ENCODE measurements at places on chromosomes 16 and 17.
A peak's percentile ranks its signal among the peaks of the same experiment; 100 is the strongest.

DNA sequence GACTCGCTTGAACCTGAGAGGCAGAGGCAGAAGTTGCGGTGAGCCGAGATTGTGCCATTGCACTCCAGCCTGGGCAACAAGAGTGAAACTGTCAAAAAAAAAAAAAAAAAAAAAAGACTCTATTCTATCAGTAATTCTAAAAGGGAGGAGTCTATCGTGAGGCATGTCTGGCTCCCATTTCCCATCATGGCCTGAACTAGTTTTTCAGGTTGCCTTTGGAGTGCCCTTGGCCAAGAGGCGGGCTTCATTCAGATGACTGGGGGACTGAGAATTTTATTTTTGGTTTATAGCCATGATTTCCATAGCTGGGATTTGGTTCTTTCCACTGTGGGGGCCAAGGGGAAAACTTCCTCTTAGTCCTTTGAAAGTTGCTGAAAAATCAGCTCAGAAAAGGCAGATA lies 3.5 kb upstream of the SNX29 start:
- DNase-seq = no peak

DNA sequence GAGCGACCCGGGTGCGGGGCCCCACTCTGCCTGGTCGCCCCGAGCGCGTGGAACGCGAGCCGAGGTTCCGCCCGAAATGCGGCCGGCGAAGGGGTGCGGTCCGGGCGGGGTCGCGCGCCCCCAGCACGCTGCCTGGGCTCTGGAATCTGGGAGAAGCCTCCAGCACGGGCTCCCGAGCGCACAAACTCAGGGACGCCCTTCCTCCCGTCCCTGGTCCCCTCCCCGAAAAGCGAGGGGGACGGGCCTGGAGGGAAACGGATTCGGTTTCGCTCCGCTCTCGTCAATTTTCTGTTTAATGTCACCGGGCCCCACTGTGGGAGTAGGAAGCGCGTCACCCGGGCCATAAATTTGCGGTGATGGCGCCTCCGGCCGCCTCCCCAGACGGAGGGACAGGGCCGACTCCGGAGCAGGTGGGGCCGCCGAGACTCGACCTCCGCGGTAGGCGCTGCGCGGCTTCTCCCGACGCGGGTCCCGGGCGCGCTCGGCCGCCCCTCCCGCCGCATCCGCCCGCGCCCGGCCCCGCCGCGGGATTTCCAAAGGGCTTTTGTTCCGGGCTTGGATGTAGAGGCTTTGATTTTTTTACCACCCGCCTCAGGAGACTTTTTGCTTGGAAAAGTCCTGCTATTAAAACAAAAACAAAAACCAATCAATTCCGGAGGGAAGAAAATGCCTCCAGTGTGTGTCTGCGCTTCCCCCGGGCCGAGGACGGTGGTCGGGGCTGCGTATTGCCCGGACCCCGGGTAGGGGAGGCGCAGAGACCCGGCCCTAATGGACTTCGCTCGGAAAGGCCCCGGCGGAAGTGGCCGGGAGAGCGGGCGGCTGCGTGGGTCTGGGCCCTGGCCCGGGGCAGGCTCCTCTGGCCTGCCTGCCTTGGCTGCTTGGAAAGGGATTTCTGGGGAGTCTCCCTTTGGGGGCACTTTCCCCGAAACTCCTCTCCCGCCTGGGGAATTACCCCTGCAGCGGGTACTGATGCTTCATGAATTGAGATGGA lies 7.9 kb upstream of the BAHCC1 start:
- peak; percentile 71 for DNase-seq

GRCh38 chr16:89026121-89026612 lies 49.2 kb upstream of the CBFA2T3 start:
- DNase-seq = peak; percentile 81

GRCh38 chr16:55944377-55944802 lies 69.2 kb upstream of the CES5A start:
- DNase-seq = peak; percentile 62

- peak; percentile 52 for DNase-seq
Observed at GRCh38 chr16:69311533-69312387, 610 bp downstream of the VPS4A start.

GRCh38 chr17:28527181-28527681 lies 21.1 kb downstream of the FOXN1 start:
- no peak for DNase-seq

DNA sequence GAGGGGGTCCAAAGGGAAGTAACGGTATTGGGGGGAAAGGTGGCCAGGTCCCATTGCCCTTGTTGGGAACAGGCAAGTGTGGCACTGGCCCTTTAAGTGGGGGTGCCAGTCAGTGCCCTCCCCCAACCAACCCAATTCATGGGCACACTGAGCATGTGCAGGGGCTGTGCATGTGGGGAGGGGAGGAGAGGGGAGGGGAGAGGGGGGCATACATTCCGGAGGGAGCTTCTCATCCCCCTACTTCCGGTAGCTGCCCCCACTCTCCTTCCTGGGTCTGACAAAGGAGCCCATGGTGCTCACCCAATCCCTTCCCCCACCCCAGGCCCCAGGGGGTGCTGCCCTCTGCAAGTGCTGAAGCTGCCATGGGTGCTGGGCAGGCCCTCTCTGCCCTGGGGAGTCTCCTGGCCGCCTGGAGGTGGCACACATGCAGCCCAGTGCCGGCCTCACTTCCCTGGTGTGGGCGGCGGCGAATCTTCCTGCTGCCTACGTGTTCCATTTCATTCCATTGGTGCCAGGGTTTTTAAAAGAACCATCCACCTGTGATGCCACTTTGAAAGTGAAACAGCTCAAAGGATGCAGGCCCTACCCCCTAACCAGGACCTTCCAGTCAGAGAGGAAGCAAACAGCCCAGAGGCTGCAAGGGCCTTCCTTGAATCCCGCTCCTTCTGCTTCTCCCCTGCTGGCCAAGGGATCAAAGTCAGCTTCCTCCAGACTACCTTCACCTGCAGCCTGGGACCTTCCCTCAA lies 11.0 kb downstream of the HEXIM2 start:
- peak; percentile 68 for DNase-seq

GRCh38 chr16:74591876-74592650 lies 14.9 kb downstream of the GLG1 start:
- DNase-seq = no peak

GRCh38 chr17:47280072-47280811 lies 26.6 kb downstream of the ITGB3 start:
- DNase-seq = no peak

DNA sequence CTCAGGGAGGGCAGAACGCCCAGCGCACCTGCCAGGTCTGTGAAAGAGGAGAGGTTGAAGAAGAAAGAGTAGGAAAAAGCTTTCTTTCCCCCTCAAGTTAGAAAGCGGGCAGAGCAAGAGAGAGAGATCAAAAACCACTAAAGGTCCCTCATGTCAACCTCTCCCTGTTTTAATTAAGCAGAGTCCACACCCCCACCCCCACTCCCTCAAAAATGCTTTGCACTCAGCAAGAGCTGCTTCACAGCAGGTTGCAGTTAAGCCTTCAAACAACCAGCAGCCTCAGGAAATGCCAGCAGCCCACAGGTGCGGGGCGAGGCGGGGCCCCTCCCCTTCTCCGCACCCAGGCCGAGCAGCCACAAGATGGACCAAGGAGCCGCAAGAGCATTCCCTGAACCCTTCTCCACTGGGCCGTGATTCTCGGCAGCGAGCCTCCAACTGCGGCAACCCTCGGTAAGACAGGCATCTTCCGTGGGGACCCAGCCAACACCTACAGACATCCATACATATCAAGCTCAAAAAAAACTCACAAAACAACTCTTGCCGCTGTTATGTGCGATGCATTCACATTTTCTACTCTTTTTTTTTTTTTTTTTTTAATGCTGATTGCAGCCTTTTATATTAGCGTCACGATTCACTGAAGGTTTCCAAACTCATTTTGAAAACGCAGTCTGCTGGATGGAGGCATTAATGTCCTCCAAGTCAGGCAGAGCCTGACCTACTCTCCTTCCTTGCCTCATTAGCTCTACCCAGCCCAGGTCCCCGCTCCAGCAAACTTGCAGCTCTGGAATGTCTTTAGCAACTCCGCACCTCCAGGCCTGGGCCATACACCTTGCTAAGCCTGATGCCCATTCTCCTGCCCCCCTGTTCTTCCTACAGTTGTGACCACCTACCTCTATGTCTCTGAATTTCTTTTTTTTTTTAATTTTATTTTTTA lies 66.1 kb downstream of the AXIN2 start:
- DNase-seq = peak; percentile 29

DNA sequence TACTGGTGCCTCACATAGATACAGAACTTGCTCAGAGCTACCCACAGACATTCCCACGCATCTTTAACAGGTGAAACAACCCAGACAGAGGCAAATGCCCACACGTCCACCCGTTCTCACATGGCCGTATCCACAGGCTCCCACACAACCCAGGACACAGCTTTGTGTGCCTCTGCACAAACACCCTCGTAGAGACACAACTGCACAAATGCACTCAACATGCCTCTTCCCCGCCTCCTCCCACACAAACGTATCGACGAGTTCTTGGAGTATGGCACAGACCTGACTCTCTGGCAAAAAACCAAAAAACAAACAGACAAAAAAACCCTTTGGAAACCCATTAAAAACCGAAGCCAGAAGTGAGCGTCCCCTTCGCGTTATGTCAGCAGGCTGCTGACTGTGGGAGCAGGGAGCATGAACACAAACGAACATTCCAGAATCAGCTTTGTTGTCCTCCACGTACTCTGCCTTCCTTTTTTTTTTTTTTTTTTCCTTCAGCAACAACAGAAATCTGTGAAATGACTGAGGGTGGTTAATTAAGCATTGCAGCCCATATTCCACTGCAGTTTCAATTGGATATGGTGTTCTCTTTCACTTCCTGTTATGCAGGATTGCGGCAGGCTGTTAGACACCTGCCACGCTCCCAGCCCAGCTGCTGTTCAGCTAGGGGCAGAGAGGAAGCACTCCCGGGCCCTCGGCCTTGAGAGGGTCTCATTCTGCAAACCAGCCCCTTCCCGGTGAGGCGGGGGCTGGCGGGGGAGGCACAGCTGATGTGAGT lies 313.7 kb downstream of the MAF start:
- DNase-seq = peak; percentile 69

- DNase-seq = no peak
Observed at GRCh38 chr16:2090481-2090776, 42.6 kb downstream of the TSC2 start.

DNA sequence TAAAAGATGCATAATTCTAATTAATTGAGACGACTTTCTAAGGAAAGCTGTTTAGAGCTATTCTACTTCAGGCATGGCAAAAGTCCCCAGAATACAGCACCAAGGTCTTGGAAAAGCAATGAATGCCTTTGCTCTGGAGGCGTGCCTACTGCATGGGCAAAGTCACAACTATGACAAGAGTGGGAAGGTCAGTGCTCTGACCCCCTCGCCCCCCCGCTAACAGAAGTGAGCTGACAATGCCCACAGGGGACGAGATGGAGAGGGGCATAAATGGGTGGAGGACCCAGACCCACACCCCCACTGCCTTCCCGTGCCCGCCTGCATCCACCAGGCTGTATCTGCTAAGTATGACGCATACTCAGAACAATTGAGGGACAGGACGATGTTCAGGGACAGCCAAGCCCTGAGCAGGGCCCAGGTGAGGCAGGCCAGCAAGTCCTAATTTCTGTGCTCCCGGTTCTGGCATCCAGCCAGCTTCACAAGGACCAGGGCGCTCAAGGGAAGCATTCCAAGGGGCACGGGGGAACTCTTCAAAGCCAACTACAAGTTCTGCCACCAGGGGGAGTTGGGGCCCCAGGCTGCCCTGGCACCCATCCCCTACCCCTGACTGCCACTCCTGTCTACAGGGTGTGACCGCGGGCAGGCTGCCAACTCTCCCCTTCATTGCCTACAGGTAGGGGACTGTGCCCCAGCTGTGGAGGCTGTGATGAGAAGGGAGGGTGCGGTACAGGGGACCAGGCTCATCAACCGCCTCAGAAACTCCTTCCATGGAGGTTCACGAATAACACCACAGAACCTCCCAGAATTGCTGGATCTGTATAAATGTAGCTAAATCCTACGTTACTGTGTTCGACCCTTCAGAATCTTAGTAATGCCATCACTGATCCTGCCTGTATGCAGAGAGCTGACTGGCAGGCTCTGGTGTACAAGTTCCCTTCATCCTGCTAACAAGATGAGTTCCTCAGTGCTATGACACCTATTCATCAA lies 20.8 kb downstream of the NPRL3 start:
- DNase-seq = peak; percentile 63

- DNase-seq = peak; percentile 82
Observed at GRCh38 chr17:77494664-77495435, 354.1 kb downstream of the SEC14L1 start.

DNA sequence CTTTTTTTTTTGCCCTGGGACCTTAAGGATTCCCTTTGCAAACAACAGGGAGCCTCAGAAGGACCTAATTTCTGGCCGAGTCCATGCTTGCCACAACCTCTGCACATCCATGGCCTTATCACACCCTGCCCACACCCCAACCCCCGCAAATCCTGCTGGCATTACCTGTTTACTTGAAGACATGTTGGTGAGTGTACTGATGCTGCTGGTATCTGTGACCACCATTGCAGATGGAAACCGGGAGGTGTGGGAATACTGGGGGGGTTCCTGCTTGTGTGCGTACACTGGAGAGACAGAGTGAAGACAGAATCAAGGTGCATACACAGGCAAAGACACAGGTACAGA lies 46.0 kb downstream of the HNF1B start:
- peak; percentile 14 for DNase-seq

DNA sequence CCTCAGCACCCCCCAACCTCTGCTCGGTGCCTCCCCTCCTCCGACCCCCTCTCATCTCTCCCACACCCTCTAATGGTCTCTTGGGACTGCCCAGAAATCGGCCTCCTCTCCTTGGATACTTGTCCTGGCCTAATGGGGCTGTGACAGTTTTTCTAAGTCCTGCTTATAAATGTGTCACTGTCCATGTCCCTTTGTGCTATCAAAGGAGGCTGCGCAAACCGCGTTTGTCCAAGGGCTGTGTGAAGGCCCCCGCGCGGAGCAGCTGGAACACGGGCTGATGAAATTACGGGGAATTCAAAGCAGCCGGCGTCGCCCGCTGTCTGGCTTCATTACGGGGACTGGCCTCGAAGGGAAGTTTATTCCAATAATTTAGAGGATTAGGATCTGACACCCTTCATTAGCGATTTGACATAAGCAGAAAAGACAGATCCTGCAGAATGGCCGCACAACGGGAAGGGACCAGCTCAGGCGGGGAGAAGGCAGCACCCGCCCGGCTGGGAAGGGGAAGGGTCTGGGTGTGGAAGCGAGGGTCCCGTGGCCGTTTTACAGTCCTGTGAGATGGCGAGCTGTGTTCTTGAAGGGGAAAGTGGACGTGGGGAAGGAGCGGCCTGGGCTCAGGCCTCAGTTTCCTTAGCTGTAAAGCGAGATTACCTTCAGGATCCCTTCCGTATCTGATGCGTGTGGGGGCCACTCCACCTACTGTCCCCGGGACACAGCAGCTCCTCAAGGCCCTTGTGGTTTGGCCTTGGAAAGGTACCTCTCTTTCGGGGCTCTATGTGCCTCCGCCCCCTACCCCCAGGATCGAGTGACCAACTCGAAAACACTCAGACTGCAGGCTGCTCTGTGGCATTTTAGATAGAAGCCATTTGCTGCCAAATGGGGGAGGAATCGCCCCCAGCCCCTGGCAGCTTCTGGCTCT lies 1.6 kb upstream of the WFIKKN2 start:
- no peak for DNase-seq

DNA sequence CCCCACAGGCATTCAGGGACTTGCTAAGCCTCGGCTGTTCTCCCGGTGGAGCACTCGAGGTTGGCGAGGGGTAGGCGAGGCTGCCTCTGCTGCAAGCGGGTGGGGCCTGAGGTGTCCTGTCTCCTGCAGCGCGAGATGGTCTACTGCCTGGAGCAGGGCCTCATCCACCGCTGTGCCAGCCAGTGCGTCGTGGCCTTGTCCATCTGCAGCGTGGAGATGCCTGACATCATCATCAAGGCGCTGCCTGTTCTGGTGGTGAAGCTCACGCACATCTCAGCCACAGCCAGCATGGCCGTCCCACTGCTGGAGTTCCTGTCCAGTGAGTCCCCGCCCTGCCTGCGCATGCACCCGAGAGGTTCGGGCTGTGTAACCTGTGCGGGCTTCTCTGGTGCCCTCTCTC lies 26.3 kb downstream of the TSC2 start:
- DNase-seq = no peak

Measured in activated CD4-positive, alpha-beta memory T cell treated with anti-CD3 and anti-CD28 coated beads for 36 hours (primary cell).